ENCODE measurements at places on chromosomes 3 and 15. TPM values are rescaled to one million over a fixed set of nuclear protein-coding genes. Genes with fewer than 3 reads are reported as not detected.

DNA sequence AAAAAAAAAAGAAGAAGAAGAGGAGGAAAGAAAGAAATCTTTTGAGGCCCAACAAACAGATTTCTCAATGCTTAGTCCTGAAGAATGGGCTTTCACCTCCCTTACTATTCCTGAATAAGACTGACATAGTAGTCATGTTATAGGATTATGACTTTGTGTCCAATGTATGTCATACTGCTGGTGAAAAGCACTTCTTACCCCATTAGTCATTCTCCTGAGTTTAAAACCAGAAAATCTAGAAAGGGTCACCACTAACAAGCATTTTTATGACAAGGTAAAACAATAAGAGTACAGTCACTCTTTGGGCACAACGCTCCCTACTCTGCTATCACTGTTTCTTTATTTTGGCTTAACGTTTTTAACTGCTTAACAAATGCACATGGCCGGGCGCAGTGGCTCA, 88.2 kb downstream of the IGSF11 start:
- no peak for DNase-seq

DNA sequence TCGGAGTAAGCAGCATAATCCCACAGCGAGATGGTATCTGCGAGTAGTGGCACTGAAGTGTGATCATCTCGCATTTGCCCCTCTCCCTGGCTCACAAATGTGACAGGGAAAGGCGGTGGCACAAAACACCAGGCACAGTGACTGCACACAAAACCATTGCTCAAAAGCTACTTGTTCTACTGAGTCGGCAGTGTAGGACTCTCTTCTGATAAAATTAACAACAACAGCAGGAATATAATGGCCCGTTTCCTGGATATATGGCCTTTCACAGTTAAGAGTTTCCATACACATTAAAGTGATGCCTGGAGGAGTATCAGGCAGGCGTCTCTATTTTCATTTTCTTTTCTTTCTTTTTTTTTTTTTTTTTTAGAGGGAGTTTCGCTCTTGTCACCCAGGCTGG, 69.0 kb downstream of the MYO1E start:
- DNase-seq = no peak

GRCh38 chr15:41464889-41465580, 28.6 kb upstream of the ITPKA start:
- DNase-seq = no peak

Gene CLEC3B
- 28.8 TPM for polyA plus RNA-seq

GRCh38 chr15:98953968-98954367, 53.6 kb downstream of the PGPEP1L start:
- DNase-seq = no peak

- no peak for DNase-seq
Measured at GRCh38 chr15:80709542-80709941, 14.4 kb downstream of the ABHD17C start.

DNA sequence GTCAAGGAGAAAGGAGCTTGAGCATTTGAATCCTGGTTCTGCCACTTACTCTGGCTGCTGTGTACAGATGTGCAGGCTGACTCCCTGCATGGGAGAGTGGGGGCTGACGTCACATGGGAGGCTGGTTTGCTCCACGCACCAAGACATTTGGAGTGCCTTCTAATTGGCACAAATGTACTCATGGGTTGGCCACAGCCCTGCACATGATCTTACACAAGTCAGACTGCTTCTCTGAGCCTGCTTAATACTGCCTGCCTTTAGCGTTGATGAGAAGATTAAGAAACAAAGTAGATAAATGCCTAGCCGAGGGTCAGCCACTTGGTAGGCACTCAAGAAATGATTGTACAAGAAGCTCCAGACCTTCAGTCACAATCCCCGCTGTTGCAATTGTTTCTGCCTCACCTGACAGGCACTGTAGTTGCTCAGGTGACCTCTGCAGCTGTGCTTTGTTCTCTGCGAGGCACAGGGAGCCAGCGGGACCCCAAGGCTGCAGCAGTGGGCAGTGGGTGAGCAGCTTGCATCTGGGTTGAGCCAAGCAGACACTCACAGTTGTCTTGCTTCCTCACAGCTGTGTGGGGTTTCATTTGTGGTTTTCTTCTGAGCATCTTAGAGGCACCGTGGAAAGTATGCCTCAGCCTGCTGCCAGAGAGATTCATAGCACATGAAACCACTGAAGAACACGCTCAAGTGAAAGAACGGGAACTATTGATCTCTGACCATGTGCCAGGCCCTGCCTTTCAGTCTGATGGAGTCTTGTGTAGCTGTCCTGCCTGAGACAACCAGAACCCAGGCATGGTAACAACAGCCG, 33.1 kb downstream of the GRK7 start:
- DNase-seq = no peak

Gene CAMK1
- 16.0 TPM for polyA plus RNA-seq

Gene CHRNB4
- polyA plus RNA-seq = not detected

DNA sequence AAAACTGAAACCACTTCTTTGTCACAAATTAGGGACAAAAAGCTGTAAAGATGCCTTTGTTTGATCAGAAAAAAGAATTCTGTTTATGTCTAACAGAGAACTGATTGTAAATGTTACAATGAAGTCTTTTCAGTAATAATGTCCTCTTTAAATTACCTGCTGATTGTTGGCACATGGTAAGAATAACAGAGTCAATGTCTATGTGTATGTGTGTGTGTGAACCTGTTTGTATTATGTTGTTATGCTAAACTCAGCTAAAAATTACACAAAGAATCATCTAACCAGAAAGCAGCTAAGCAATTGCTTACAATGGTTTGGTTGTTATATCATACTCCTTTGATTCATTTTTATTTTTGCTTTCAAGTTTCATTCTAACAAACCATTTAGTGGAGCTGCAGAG, 159.1 kb upstream of the PDZRN3 start:
- DNase-seq = no peak
